ENCODE measurements at places on chromosomes 7 and 10.

GRCh38 chr10:69483963-69484362, 32.7 kb downstream of the TSPAN15 start:
- no peak for DNase-seq

- DNase-seq, result no peak
Measured at GRCh38 chr10:33010132-33011037, 52.4 kb upstream of the ITGB1 start.

GRCh38 chr10:816958-817357, 114.5 kb downstream of the LARP4B start:
- DNase-seq, result no peak

DNA sequence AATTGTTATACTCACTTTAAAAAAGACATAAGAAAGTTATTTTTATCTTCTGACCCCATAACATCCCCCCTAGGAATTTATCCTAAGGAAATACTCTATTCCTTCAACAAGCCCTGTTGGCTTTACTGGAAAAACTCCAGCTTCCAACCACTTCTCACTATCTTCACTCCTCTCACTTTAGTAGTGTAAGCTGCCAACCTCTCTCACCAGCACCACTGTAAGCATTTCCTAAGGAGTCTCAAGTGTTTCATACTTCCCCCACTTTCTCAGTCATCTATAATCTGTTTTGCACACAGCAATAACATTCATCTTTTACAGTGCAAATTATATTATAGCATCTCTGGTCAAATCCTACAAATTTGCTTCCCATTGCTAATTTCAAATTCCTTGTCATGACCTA, 45.8 kb downstream of the GPR85 start:
- DNase-seq, result no peak

- no peak for DNase-seq
Measured at GRCh38 chr7:92498557-92498956, 20.8 kb upstream of the ERVW-1 start.
